ENCODE measurements at places on chromosomes 7 and 10. TPM values are rescaled to one million over a fixed set of nuclear protein-coding genes. Genes with fewer than 3 reads are reported as not detected.

Gene EN2
- total RNA-seq = not detected

Gene NKX2-3
- total RNA-seq = not detected

Gene RBP4
- total RNA-seq = not detected

Gene AS3MT
- total RNA-seq = 40.3 TPM

Gene STEAP4
- not detected for total RNA-seq

Gene RBM17
- 67.2 TPM for total RNA-seq

Gene C10orf53
- not detected for total RNA-seq

Gene IL15RA
- total RNA-seq = not detected

Gene NKX1-2
- not detected for total RNA-seq

Gene ADK
- 33.5 TPM for total RNA-seq

- DNase-seq = no peak
Measured at GRCh38 chr10:6689036-6689435, 109.0 kb upstream of the PRKCQ start.

- no peak for DNase-seq
Measured at GRCh38 chr7:93883078-93883916, 7.3 kb downstream of the TFPI2 start.

DNA sequence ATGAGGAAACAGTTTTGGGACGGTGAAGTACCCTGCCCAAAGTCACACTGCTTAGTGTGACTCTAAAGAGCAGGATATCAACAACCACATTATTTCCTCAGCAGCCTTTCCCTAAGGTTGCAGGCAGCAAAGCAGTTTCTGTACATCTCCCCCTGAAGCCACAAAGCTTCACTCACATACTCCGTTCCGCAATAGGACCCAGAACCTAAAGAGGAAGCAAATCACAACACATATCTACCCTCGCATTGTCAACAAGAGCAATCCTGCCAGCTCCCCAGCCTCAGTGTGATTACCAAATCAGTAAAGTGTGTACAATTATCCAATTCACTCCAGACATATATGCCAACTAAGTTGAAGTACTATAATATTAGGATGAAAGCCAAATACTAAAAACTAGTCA is 30.8 kb downstream of the VAX1 start:
- DNase-seq = no peak

DNA sequence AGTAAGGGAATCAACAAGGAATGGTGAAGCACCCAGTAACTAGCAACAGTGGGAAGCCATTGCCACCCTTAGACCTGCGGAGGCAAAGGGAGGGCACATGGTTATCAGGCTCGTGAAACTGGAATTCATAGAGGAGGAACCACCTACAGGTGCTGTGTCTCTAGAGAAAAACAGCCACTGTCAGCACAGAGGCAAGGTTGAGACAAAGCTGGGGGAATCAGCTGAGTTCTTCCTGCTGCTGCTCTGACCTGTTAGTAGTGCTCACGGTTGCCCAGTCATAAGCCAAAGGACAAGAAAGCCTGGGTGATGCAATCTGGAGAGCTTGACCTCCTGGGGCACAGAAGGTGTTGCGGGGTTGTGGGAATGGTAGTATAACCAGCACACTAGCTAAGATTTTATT is 110.1 kb downstream of the TPST1 start:
- no peak for DNase-seq

GRCh38 chr10:69761320-69761719 is 40.4 kb upstream of the COL13A1 start:
- DNase-seq = no peak

DNA sequence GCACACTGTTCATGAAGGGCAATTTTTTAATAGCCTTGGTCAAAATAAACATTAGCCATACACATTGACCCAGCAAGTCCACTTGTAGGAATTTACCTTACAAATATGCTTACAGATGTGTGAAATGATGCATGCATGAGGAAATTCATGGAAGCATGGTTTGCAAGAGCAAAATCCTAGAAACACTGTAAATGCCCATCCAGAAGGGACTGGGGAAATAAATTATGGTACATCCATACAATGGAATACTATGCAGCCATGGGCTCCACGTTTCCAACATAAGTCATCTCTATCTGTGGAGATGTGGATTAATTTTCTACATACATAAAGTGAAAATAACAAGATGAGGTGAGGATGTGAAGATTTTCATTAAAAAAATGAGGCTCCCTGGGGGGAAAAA is 99.1 kb downstream of the NPY start:
- DNase-seq = no peak

DNA sequence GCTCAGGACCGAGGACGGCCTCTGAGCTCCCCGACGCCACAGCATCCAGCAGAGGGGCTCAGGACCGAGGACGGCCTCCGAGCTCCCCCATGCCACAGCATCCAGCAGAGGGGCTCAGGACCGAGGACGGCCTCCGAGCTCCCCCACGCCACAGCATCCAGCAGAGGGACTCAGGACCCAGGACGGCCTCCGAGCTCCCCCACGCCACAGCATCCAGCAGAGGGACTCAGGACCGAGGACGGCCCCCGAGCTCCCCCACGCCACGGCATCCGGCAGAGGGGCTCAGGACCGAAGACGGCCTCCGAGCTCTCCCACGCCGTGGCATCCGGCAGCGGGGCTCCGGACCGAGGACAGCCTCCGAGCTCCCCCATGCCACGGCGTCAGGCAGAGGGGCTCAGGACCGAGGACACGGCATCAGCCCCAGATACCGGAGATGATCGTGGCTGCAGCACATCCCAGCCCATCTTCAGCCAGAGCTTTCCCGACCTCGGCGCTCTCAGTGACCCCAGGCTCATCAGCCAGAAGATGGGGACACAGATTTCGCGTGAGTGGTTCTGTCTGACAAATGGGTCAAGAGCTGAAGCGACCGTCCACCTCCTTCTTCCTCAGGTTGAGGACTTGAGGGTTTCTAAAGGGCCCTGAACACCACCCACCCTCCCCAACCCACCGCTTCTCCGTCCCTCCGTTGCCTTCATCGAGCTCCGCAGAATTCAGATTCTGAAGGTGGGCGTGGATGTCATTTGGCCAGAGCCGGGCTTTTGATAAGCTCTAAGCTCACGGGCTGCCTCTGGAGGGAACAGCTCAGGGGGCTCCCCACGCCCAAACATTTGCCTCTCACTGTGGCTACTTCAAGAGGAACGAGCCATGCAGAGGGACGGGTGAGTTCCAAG is 55.8 kb upstream of the DNAAF5 start:
- no peak for DNase-seq

- no peak for DNase-seq
Measured at GRCh38 chr10:93452143-93452542, 30.0 kb downstream of the MYOF start.

GRCh38 chr10:71784679-71785272 is 11.5 kb upstream of the VSIR start:
- no peak for DNase-seq

GRCh38 chr7:157564517-157565177 is 227.8 kb downstream of the DNAJB6 start:
- no peak for DNase-seq

DNA sequence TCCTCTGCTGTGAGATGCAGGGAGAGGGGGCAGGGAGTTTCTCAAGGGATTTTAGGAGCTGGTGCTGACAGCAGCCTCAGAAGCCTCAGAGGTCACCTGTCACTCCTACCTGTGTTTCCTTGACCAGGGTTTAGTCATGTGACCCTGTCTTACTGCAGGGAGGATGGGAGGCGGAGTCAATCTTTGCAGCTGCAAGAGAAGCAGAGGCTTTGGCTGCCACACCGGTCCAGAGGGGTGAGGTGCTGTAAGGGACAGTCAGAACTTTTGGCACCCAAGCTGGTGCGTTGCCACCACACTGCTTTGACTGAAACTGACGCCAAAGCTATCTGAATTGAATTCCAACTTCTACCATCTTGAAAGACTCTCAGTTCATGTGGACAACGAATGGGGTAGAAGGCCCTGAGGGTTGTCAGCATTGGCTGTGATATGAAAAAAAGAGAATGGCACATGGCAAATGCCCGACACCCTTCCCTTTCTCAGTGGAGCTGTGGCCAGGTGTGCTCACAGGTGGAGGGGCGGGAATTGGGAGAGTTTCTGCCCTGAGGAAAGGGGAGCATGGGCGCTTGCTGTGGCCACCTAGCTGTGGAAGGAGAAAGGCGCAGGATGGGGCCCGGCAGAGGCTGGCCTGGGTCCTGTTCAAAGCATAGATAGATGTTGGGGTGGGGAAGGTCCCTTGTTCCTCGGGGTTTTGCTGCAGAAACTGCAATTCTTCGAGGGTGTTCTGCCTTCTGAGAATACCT is 69.3 kb downstream of the ARHGAP22 start:
- no peak for DNase-seq

DNA sequence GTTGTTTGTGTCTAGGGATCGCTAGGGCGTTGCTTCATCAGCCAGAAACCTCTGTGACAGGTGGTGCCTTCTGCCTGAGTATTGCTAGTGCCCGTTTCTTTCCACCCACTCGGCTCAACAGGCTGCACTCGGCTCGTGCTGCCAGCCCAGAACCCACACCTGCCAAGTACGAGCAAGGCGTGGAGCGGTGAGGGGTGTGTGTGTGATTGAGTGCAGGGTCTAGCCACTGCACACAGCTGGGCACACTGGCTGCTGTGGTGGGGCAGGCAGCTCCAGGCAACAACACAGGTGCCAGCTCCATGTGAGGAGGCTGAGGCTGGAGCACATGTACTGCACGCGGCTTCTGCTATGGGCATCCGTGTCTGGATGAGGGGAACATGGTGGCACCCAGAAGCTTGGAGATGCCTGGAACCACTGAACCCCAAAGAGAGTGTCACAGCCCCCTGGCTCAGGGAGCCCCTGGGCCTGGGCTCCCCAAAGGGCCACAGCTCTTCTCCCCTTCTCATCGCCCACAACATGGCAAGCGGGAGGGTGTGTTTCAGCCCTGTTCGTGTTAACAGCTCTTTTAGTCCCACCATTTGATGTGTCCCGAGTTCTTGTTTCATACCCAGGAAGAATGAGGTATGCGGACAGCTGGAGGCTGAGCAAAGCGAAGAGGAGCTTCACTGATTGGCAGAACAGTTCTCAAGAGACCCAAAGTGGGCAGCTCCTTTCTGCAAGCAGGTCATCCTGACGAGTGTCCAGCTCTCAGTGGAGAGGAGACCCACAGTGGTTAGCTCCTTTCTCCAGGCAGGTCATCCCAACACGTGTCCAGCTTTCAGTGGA is 78.1 kb downstream of the HDAC9 start:
- DNase-seq = no peak

DNA sequence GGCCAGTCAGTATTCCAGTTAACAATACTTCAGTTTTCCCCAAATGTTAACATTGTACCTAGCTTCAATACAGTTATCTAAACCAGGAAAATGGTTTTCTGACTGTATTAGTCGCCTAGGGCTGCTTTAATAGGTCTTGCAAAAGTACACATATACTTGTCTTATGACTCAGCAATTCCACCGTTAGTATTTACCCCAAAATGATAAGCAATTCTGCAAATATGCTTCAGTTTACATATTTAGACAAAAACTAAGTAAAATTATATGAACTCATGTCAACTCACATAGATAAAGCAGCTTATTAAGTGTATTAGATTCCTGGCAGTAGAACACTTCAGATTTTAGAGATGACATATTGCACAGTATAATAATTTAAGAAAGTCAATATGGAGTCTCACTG is 363.3 kb downstream of the ARL4A start:
- DNase-seq = no peak

GRCh38 chr7:16007911-16008310 is 321.4 kb upstream of the MEOX2 start:
- no peak for DNase-seq

GRCh38 chr7:151433721-151434400 is 6.1 kb downstream of the CRYGN start:
- DNase-seq = no peak

DNA sequence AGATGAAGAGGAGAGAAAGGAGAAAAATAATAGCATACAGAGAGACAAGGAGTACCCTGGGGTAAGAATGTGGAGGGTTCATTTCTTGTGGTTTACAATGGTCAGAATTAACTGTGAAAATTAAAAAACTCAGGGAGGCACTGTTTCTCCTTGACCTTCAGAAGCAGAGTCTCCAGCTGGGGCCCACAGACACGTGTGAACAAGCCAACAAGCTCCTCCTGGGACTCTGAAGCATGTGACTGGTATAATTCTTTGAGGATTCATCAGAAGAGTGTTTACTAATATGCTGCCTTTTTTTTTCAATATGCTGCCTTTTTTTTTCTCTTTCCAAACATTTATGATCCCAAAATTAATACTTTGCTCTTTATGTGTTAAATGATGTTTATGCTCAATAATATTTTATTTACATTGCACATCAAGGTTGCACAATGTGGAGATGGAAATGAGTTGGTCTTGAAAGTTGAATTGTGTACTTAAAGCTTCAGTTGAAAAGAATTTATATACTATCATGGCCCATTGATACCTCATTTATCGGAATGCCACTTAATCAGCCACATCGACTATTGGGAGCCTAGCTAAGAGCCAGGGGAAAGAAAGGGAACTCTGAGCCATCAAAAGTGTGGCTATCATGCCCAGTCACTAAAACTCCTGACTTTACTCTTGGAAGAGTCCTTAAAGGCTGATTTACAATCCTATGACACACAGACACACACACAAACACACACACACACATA is 134.7 kb upstream of the RHOBTB1 start:
- no peak for DNase-seq

DNA sequence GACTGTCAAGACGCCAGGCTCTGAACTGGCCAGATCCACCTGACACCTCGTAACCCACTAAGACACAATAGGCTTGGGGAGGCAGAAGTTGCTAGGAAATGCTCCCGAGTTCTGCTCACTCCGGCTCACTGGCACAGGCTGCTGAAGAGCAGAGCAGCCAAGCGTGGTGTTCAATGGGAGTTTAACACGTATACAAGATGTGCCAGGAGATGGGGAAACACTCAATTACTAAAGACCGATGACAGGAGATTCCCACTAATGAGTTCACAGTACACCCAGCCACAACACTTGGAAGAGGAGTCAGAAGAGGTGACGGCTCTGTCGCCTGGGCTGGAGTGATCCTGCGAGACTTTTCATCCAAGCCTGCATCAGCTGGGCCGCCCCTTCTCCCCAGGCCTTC is 303.4 kb downstream of the GFRA1 start:
- no peak for DNase-seq

GRCh38 chr7:22238354-22239311 is 118.3 kb downstream of the RAPGEF5 start:
- no peak for DNase-seq

DNA sequence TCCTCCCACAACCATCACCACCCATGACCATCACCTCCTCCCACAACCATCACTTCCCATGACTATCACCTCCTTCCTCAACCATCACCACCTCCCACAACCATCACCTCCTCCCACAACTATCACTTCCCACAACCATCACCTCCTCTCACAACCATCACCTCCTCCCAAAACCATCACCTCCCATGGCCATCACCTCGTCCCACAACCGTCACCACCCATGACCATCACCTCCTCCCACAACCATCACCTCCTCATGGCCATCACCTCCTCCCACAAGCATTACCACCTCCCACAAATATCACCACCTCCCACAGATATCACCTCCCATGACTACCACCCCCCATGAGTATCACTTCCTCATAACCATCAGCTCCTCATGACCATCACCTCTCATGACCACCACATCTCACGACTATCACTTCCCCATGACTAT is 52.2 kb downstream of the PDGFA start:
- no peak for DNase-seq

GRCh38 chr7:96248405-96248804 is 73.5 kb downstream of the SLC25A13 start:
- no peak for DNase-seq

GRCh38 chr7:133152875-133153274 is 71.0 kb upstream of the CHCHD3 start:
- no peak for DNase-seq

All from neural progenitor cell (in vitro differentiated cells).